Transverse colon (tissue), 4 donors: ENCODE measurements at places on chromosomes 3 and 15.

- no peak for DNase-seq
Measured at GRCh38 chr15:61888074-61888780, 172.0 kb downstream of the VPS13C start.

DNA sequence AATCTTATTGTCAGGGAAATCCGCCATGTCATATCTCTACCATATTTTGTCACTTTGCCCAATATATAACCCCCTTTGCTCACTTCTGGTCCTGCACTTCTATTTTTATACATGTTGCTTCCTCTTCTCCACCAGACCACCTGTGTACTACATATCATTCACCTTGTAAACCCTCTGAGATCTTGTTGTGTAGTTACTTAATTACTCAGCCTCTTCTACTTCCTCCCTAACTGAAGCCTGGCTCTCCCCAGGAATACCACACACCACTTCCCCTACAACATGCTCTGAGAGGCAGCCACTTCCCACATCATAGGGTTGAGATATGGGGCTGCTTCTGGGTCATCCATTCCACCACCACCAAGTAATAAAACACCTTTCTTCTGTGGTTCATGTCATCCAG lies 10.0 kb downstream of the HEXA start:
- DNase-seq, result peak; percentile 18

GRCh38 chr3:11047500-11047899 lies 55.0 kb downstream of the SLC6A1 start:
- no peak for DNase-seq

DNA sequence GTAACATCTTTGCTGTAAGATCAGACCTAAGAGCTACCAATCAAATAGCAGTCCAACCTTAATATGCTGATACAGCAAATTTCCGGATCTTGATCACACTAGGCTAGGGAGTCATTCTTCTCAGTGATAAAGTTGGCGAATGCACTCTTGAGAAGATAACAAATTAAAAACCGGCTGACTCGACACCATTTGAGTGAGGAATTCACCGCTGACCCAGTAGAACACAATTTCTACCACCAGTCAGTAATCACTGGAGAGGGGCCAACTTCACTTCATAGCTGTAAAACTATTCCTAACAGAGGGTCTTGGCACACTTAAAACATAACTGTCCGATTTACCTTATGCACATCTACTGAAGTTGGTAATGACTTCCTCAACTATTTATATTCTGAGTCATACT lies 47.2 kb downstream of the MEIS2 start:
- no peak for DNase-seq

- DNase-seq, result no peak
Measured at GRCh38 chr3:73832426-73832825, 207.7 kb upstream of the PDZRN3 start.

- peak; percentile 35 for DNase-seq
Measured at GRCh38 chr3:141331377-141332318, 36.7 kb upstream of the ZBTB38 start.

DNA sequence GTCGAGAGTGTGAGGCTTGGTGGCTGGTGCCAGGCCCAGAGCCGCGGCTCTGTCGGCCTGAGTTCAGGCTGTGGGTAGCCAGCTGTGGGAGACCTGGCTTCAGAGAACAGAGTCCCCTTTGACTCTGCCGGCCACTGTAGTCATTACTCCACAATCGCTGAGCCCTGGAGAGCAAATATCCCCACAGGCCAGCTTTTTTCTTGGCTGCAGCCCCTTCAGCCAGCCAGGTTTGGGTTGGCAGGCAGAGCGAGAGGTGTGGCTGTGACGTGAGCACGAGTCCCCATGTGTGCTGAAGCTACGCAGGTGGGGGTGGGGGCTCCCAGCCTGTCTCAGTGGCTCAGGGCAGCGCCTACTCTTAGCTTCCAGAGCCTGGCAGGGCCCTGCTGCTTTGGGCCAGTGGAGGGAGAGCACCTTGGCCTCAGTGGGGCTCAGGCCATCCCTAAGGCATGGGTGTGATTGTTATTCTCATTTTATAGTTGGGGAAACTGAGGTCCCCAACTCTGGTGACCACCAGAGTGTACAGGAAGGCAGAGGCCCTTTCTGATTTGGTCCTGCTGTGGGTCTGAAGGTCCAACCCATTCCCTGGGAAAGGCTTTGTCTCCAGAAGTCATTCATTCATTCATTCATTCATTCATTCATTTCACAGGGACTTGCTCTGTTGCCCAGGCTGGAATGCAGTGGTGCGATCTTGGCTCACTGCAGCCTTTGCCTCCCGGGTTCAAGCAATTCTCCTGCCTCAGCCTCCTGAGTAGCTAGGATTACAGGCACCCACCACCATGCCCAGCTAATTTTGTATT lies 45.7 kb upstream of the LCTL start:
- no peak for DNase-seq

DNA sequence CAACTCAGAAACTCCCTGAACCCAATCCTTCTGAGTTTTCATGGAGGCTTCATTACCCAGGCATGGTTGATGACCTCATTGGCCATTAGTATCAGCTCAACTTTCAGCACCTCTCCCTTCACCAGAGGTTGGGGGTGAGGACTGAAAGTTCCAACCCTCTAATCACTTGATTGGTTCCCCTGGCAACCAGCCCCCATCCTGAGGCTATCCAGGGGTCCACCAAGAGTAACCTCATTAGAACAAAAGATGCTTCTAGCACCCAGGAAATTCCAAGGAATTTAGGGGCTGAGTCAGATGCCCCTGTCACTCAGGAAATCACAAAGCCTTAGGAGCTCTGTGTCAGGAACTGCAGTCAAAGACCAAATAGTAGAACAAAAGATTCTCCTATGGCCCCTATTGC lies 43.8 kb downstream of the ADAMTSL3 start:
- no peak for DNase-seq

DNA sequence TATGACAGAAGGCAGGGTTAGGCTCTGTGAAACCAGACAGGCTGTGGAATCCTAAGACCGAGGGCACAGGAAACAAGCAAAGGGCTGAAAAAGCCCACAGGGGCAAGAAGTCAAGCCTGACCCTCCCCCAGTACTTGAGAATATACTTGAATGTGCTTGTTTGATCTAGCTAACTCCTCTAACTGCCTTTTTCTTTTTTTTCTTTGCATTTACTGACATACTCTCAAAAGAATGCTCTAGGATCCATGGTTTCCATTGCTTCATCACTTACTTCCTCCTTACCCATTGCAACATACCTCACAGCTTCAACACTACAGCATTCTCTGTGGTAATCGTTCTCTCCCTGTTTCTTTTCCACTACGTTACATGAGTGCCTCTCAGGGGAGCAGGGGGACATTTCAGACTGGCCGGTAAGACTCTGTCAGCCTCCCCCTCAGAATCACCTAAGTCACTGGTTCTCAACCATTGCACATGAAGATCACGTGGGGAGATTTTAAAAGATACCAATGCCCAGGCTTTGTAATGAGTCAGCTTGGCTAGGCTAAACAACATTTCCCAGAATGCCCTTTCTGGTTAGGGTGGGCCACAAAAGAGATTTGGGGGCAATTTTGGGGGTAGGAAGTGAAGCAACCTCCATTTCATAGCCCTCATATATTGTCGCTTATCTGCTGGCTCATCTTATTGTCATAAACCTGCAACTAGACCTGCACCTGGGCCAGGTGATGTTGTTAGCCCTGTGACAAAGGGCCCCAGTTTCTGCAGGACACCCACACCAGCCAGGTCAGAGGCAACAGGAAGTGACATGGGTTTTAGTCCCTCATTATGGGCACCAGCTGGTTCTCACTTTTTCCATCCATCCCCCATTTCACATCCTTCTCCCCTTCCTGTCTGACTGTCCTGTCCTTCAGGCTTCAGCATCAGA lies 24.6 kb upstream of the RSL24D1 start:
- no peak for DNase-seq

- peak; percentile 14 for DNase-seq
Measured at GRCh38 chr15:71651750-71652186, 158.6 kb upstream of the NR2E3 start.

GRCh38 chr3:116056280-116056679 lies 389.0 kb downstream of the LSAMP start:
- no peak for DNase-seq

- DNase-seq, result no peak
Measured at GRCh38 chr15:98952381-98952803, 55.2 kb downstream of the PGPEP1L start.

GRCh38 chr15:65371976-65372786 lies 5.6 kb downstream of the IGDCC3 start:
- DNase-seq, result no peak

DNA sequence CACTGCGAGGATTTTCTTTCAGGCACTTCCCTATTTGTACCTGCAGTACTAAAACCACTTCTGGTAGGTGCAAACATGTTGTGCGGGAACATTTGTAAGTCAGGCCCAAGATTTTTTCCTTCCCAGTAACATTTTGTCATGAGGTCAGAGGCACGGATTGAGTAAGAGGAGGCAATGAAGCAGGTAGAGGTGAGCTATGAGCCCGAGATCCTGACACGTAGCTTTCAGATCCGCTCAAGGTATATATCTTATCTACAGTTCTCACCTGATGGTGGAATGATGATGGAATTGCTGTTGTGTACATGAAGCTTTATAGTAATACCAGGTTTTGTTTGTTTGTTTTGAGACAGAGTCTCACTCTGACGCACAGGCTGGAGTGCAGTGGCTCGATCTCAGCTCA lies 497.5 kb downstream of the NR2F2 start:
- DNase-seq, result no peak

- DNase-seq, result no peak
Measured at GRCh38 chr3:69370901-69371301, 15.0 kb downstream of the FRMD4B start.

- DNase-seq, result no peak
Measured at GRCh38 chr3:128190501-128190900, 37.2 kb downstream of the EEFSEC start.

GRCh38 chr3:106711650-106712049 lies 665.6 kb upstream of the CCDC54 start:
- DNase-seq, result no peak

DNA sequence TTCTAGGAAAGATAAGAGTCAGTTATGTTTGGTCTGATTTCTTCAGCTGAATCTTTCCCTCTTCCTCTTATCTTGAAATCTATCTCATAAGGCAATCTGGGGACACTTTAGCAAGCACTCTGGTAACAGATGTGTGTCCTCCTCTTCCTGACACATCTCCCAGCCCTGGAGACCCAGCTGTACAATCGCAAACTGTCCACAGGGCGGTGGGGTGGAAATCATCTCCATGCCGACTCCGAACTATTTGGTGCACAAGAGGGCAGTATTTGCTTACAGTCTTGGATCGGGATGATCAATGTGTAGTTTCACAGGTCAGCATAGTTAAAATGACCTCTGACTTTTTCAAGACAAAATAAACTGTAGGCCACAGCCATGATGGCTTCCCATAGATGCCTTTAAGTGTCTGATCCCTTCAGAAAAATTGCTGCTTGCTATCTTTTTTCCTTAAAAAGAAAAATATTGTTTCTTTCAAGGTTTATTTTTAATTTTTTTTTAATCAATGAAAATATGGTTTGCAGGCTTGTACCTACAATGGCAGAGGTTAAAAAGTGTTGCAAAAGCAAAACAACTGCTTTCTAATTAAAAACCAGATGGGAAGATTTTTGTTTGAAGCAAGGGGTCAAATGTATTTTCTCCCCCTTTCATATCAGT lies 17.7 kb downstream of the EEFSEC start:
- DNase-seq, result peak; percentile 47

- no peak for DNase-seq
Measured at GRCh38 chr3:115975796-115976195, 352.5 kb downstream of the GAP43 start.
